Naive B cell (primary cell): ENCODE measurements at places on chromosomes 13 and 19. TPM values are rescaled to one million over a fixed set of nuclear protein-coding genes. Genes with fewer than 3 reads are reported as not detected.
A peak's percentile ranks its signal among the peaks of the same experiment; 100 is the strongest.

DNA sequence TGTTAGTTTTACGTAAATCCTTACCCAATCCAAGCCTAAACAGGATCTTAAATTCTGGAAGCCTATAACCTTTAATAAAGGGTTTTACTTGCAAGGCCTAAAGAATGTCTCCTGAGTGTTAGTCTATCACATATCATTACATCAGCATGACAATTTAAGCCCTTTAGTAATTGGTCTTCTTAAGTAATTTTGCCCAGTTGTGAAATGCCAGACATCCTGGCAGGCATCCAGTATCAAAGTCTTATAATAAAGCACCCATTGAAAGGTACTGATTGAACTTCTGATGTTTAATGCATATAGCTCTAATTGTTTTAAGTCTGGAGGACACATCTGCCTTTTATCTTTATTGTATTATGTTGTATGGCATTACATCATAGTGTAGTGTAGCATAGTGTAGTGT, 1078.9 kb downstream of the SLITRK1 start:
- H3K27me3 ChIP-seq: no peaks in the 10 kb centered on the region
- H3K4me1 ChIP-seq: no peaks in the 10 kb centered on the region
- no peak for DNase-seq
- H3K27ac ChIP-seq: no peak overlapping the region
- H3K36me3 ChIP-seq: no peaks in the 10 kb centered on the region

DNA sequence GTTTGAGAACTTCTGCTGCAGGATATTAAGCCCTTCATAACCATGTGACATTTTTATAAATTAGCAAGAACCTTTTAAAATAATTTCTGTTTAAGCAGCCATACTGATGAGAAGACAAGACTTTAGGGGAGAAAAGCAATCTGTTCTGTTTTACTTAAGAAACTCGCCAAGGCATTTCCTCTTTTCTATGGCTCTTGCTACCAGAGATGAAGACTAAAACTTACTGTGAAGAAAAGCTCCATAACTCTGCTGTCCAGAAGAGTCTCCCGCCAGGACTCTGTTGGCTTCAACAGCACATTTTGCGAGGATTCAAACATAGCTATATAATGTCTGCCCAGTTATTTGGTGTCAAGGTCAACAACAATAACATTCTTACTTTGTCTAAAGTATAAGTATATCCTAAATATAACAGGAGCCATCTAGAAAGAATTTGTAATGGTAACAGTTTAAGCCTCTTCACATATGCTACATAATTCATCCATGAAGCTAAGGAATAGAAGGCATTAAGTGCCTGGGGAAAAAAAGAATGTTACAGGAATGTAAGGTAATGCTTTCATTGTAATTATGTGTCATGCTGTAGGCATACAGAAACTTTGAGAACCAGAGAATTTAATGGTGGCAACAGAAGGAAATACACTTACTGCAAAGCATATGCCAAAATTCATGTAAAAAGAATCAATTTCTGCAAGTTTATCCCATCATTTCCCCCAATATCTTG, 53.2 kb upstream of the EEF1AKMT1 start:
- no peak for DNase-seq
- H3K27ac ChIP-seq: no peak overlapping the region
- peaks cover 11% of the 10 kb centered on the region for H3K4me1 ChIP-seq
- H3K36me3 ChIP-seq: no peaks in the 10 kb centered on the region
- H3K4me3 ChIP-seq: no peak overlapping the region

GRCh38 chr13:98496479-98496791, 80.5 kb downstream of the STK24 start:
- no peaks in the 10 kb centered on the region for H3K36me3 ChIP-seq
- peaks cover 62% of the 10 kb centered on the region for H3K4me1 ChIP-seq
- no peak for DNase-seq
- H3K27ac ChIP-seq: no peak overlapping the region

C1QTNF9B gene
- polyA plus RNA-seq: not detected

- H3K27ac ChIP-seq: no peak overlapping the region
- H3K4me3 ChIP-seq: no peak overlapping the region
- H3K27me3 ChIP-seq: peaks cover 28% of the 10 kb centered on the region
- DNase-seq: peak; percentile 57
- H3K36me3 ChIP-seq: peaks cover 2% of the 10 kb centered on the region
- peaks cover 9% of the 10 kb centered on the region for H3K4me1 ChIP-seq
Observed at GRCh38 chr19:46265217-46265828, 31.5 kb upstream of the HIF3A start.
